Hair follicular keratinocyte (primary cell): ENCODE measurements at places on chromosomes 4 and X. TPM values are rescaled to one million over a fixed set of nuclear protein-coding genes. Genes with fewer than 3 reads are reported as not detected.

The ZMAT1 gene
- total RNA-seq, result not detected in 2 replicates

The F8A3 gene
- 1.1 and 4.0 TPM in 2 replicates for total RNA-seq

The TCEAL9 gene
- total RNA-seq, result 70.4 and 76.2 TPM in 2 replicates

The CCDC158 gene
- total RNA-seq, result 0.04 TPM in 1 of 2 replicates, not detected in the other

The ADGRL3 gene
- under 0.01 TPM in 1 of 2 replicates, not detected in the other for total RNA-seq

The PDZD11 gene
- 59.8 and 76.5 TPM in 2 replicates for total RNA-seq

The CT45A3 gene
- not detected in 2 replicates for total RNA-seq

The CENPVL2 gene
- not detected in 2 replicates for total RNA-seq

The CFAP47 gene
- not detected in 2 replicates for total RNA-seq

The AFF2 gene
- total RNA-seq, result not detected in 2 replicates

The MAGEH1 gene
- 3.8 and 6.0 TPM in 2 replicates for total RNA-seq

The USP11 gene
- total RNA-seq, result 10.6 and 15.3 TPM in 2 replicates

The FAM114A1 gene
- total RNA-seq, result 71.3 and 76.6 TPM in 2 replicates

The USP17L30 gene
- total RNA-seq, result not detected in 2 replicates

The ARHGAP6 gene
- total RNA-seq, result 0.08 and 0.15 TPM in 2 replicates

The SSX2B gene
- total RNA-seq, result not detected in 2 replicates

The CSAG1 gene
- total RNA-seq, result not detected in 2 replicates

The SPP1 gene
- total RNA-seq, result 0.70 and 1.6 TPM in 2 replicates

The POLN gene
- total RNA-seq, result 0.53 and 0.78 TPM in 2 replicates

The PLAC1 gene
- 0.42 and 1.2 TPM in 2 replicates for total RNA-seq

The BST1 gene
- total RNA-seq, result 0.46 and 1.7 TPM in 2 replicates

The MAGEC3 gene
- not detected in 2 replicates for total RNA-seq

The ARAP2 gene
- total RNA-seq, result 5.2 and 9.4 TPM in 2 replicates

The MAP3K15 gene
- 0.04 and 0.39 TPM in 2 replicates for total RNA-seq
